ENCODE measurements at places on chromosomes 11 and 22.

GRCh38 chr11:63534895-63535461 is 1.6 kb upstream of the PLAAT4 start:
- peak; percentile 68 for DNase-seq
- H3K27me3 ChIP-seq, result no peaks in the 10 kb centered on the region
- H3K4me3 ChIP-seq, result no peak overlapping the region
- H3K27ac ChIP-seq, result peak overlapping the region; percentile 38

DNA sequence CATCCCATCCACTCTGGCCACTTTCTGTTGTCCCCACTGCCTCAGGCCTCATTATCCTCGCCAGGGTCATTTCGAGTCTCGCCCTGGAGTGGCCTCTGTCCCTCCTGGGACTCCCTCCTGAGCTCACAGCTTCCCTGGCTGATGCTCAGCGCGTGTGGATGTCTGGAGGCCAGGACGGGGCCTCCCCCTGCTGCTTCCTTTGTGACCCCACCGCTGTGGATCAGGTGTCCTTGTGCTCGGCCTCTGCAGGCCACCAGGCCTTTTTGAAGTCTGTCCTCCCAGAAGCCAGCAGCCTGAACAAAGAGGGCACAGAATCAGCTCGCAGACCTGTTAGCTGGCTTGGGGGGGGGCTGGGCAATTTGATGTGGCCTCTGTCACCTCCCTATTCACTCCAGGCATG is 13.5 kb downstream of the CBX6 start:
- peaks cover under 1% of the 10 kb centered on the region for H3K36me3 ChIP-seq
- H3K4me3 ChIP-seq, result no peak overlapping the region
- DNase-seq, result no peak

GRCh38 chr11:122779047-122779629 is 59.2 kb upstream of the CRTAM start:
- H3K36me3 ChIP-seq, result no peaks in the 10 kb centered on the region
- no peak overlapping the region for H3K4me3 ChIP-seq
- no peak for DNase-seq
- H3K4me1 ChIP-seq, result no peaks in the 10 kb centered on the region

- peak overlapping the region; percentile 52 for H3K4me3 ChIP-seq
- H3K27ac ChIP-seq, result peak overlapping the region; percentile 88
- peaks cover 5% of the 10 kb centered on the region for H3K27me3 ChIP-seq
- H3K36me3 ChIP-seq, result peaks cover 34% of the 10 kb centered on the region
- H3K4me1 ChIP-seq, result peaks cover 29% of the 10 kb centered on the region
- no peak for DNase-seq
Measured at GRCh38 chr22:50524676-50525103, 708 bp downstream of the SCO2 start.

All from large intestine (tissue), 12 donors.